ENCODE measurements at places on chromosomes 7 and 10.

- DNase-seq = no peak
Measured at GRCh38 chr7:90180011-90180585, 25.8 kb downstream of the STEAP1 start.

- DNase-seq = no peak
Measured at GRCh38 chr7:45717537-45718235, 143.5 kb downstream of the ADCY1 start.

DNA sequence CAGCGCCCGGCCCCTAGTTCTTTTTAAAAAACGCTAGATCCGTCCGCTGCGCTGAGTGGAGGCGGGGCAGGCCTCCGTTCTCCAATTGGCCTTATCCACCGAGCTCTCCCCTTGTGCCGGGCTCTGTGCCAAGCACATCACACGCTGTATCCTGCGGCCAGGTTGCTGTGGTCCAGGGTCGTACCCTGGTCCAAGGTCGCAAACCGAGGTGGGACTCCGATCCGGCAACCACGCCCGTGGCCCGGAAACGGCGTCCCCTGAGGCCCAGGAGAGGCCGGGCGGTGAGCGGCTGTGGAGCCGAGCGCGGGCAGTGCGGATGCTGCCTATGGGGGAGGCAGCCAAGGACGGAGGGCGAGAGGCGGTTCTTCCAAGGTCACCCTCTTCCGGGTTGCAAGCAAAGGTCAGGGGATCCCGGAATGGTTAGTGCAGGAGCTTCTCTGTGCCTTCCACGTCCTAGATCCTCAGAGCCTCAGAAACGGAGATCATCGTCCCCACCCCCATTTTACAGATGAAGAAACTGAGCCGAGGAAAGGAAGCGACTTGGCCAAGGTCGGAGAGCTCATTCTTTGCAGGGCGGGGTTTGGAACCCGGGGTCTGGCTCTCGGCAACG lies 72.4 kb upstream of the LRRC4 start:
- DNase-seq = no peak

- DNase-seq = no peak
Measured at GRCh38 chr7:152859781-152860191, 100.2 kb downstream of the ACTR3B start.

- DNase-seq = no peak
Measured at GRCh38 chr10:86957471-86958115, at the start of gene MMRN2. TSS of gene MMRN2 (minus strand) at chr10:86957615. CDS start at chr10:86957541, 74 bp downstream.

DNA sequence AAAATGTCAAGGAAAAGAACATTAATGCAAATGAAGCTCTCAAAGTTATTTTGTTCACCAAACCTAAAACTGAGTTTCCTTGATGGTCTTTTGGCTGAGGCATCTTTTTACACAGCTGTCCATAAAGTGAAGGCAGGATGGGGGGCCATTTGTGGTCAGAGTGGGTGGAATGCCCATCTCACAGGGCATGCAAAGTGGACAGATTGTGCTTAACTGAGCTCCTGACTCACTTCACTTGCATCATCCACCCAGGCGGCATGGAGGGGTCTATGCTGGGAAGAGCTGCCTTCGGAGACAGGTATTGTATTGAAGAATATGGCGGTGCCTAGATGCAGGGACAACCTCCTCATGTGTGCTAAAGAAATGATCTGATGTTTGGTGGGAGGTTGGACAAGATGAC lies 905.3 kb downstream of the KCNMA1 start:
- DNase-seq = no peak
